ENCODE measurements at places on chromosomes 5 and 9. TPM values are rescaled to one million over a fixed set of nuclear protein-coding genes. Genes with fewer than 3 reads are reported as not detected.

- H3K27ac ChIP-seq, result no peak overlapping the region
- H3K4me3 ChIP-seq, result no peak overlapping the region
- H3K4me1 ChIP-seq, result peaks cover 18% of the 10 kb centered on the region
- H3K27me3 ChIP-seq, result no peaks in the 10 kb centered on the region
- no peaks in the 10 kb centered on the region for H3K36me3 ChIP-seq
Measured at GRCh38 chr9:108473209-108474112, 382.3 kb downstream of the ACTL7B start.

GRCh38 chr5:1668141-1668721 is 131.4 kb downstream of the MRPL36 start:
- H3K4me3 ChIP-seq, result no peak overlapping the region
- no peaks in the 10 kb centered on the region for H3K36me3 ChIP-seq
- H3K27ac ChIP-seq, result no peak overlapping the region
- no peak for DNase-seq

GRCh38 chr9:120110520-120110919 is 469.4 kb downstream of the CDK5RAP2 start:
- H3K27me3 ChIP-seq, result no peaks in the 10 kb centered on the region
- no peaks in the 10 kb centered on the region for H3K36me3 ChIP-seq
- no peaks in the 10 kb centered on the region for H3K4me1 ChIP-seq
- no peak overlapping the region for H3K27ac ChIP-seq

DNA sequence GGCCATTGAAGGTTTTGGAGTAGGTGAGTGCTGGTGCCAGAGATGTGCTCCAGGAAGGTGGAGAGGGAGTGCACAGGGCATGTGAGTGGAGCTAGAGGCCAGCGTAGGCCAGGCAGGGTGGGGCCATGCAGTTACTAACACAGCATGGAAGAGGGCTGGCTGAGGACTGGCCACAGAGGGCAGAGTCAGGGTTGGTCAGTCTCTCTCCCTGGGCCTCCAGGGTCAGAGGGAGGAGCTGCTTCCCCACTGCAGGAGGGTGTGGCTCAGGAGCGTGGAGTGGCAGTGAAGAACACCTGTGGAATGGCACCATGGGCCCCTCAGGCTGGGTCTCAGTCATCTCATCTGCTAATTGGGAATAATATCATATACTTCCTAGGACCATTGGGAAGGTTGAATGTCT is 167.7 kb downstream of the MACROH2A1 start:
- peaks cover 37% of the 10 kb centered on the region for H3K4me1 ChIP-seq
- H3K4me3 ChIP-seq, result no peak overlapping the region
- H3K36me3 ChIP-seq, result no peaks in the 10 kb centered on the region
- DNase-seq, result no peak

GRCh38 chr9:98191671-98192502 is 550 bp downstream of the CORO2A start:
- no peak overlapping the region for H3K27ac ChIP-seq
- peaks cover 5% of the 10 kb centered on the region for H3K36me3 ChIP-seq
- DNase-seq, result no peak
- no peaks in the 10 kb centered on the region for H3K27me3 ChIP-seq
- peak overlapping the region; percentile 55 for H3K4me3 ChIP-seq

- no peaks in the 10 kb centered on the region for H3K36me3 ChIP-seq
- no peak overlapping the region for H3K27ac ChIP-seq
- H3K4me3 ChIP-seq, result no peak overlapping the region
- no peaks in the 10 kb centered on the region for H3K27me3 ChIP-seq
- H3K4me1 ChIP-seq, result no peaks in the 10 kb centered on the region
- no peak for DNase-seq
Measured at GRCh38 chr9:121711797-121712196, 60.4 kb downstream of the DAB2IP start.

DNA sequence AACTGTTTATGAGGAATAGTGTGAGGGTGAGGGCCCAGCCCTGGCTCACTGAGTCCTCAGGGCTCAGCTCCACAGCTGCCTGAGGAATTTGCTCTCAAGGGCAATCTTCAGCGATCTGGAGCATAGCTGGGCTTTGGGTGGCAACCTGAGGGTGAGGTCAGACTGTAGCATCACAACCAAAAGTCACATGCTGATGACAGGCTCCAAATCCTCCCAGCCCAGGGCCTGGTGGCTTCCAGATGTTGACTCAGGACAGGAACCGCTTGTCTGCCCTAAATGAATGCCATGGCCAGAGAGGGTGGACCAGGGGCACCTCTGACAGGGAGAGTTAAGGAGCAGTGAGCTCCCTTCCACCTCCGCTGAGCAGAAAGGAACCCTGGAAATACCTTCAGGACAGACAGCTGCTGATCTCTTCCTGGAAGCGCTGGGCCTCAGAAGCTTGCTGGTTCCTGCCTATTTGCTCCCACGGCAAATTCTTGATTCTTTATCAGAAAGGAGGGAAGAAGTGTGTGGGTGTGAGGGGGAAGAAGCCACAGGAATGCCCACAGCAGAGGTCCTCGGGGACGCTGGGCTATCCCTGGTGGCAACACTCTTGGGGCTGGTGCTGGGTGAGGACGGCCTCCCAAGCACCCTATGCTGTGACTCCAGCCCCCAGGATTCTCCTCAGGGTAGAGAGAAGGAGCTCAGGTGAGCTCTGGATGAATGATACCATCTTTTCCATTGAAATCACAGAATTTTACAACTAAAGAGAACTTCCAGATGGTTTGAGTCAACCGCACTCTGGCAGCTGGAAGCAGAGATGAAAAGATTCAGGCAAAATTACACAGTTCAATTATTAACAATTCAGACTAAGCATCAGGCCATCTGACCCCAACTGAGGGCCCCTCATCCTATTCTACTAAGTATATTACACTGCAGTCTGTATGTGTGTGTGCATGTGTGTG is 13.8 kb upstream of the CTSL start:
- H3K4me3 ChIP-seq, result no peak overlapping the region
- no peaks in the 10 kb centered on the region for H3K27me3 ChIP-seq
- peak overlapping the region; percentile 3 for H3K27ac ChIP-seq
- H3K4me1 ChIP-seq, result peaks cover 31% of the 10 kb centered on the region

- no peak overlapping the region for H3K27ac ChIP-seq
- no peak overlapping the region for H3K4me3 ChIP-seq
- H3K27me3 ChIP-seq, result no peaks in the 10 kb centered on the region
- H3K4me1 ChIP-seq, result no peaks in the 10 kb centered on the region
- no peak for DNase-seq
- no peaks in the 10 kb centered on the region for H3K36me3 ChIP-seq
Measured at GRCh38 chr5:160359816-160360215, 10.6 kb downstream of the C1QTNF2 start.

GRCh38 chr5:129746876-129747275 is 1.0 kb upstream of the MINAR2 start:
- no peaks in the 10 kb centered on the region for H3K36me3 ChIP-seq
- H3K4me1 ChIP-seq, result no peaks in the 10 kb centered on the region
- no peak overlapping the region for H3K4me3 ChIP-seq
- H3K27ac ChIP-seq, result no peak overlapping the region
- H3K27me3 ChIP-seq, result no peaks in the 10 kb centered on the region

- H3K4me3 ChIP-seq, result no peak overlapping the region
- H3K27ac ChIP-seq, result no peak overlapping the region
- peaks cover 20% of the 10 kb centered on the region for H3K4me1 ChIP-seq
Measured at GRCh38 chr5:66277981-66278380, 133.9 kb downstream of the SREK1 start.

GRCh38 chr5:4941957-4942830 is 197.9 kb upstream of the ADAMTS16 start:
- H3K27ac ChIP-seq, result no peak overlapping the region
- H3K4me3 ChIP-seq, result no peak overlapping the region
- DNase-seq, result no peak
- H3K4me1 ChIP-seq, result no peaks in the 10 kb centered on the region
- no peaks in the 10 kb centered on the region for H3K36me3 ChIP-seq

- H3K4me1 ChIP-seq, result no peaks in the 10 kb centered on the region
- H3K27ac ChIP-seq, result no peak overlapping the region
- H3K4me3 ChIP-seq, result no peak overlapping the region
- no peak for DNase-seq
- no peaks in the 10 kb centered on the region for H3K36me3 ChIP-seq
- no peaks in the 10 kb centered on the region for H3K27me3 ChIP-seq
Measured at GRCh38 chr5:129616517-129616916, 131.4 kb upstream of the MINAR2 start.

GRCh38 chr5:126503602-126504104 is 80.4 kb downstream of the GRAMD2B start:
- H3K4me1 ChIP-seq, result peaks cover 3% of the 10 kb centered on the region
- H3K4me3 ChIP-seq, result no peak overlapping the region
- no peaks in the 10 kb centered on the region for H3K36me3 ChIP-seq

GRCh38 chr5:168766426-168766700 is 187.2 kb upstream of the PANK3 start:
- no peaks in the 10 kb centered on the region for H3K4me1 ChIP-seq
- H3K4me3 ChIP-seq, result no peak overlapping the region
- no peaks in the 10 kb centered on the region for H3K36me3 ChIP-seq
- no peak overlapping the region for H3K27ac ChIP-seq
- no peak for DNase-seq

DNA sequence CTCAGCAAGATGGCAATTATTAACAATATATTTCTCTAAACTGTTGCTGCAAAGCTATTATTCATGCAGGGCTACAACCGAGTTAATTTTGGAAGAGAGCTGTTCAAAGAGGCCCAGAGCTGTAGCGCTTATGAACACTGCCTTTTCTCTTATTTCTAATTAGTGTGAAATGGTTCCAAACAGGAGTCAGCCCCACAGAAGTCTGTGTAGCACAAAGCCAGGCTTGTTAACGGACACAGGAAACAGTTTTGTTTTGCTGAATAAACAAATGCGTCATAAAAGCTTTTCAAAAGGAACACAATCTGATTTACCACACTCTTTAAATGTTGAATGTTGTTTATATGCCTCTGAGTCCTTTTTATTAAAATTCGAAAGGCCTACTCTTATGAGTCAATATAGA is 396.5 kb downstream of the ANXA1 start:
- no peak overlapping the region for H3K27ac ChIP-seq
- H3K4me1 ChIP-seq, result no peaks in the 10 kb centered on the region
- no peaks in the 10 kb centered on the region for H3K36me3 ChIP-seq
- no peak for DNase-seq
- H3K27me3 ChIP-seq, result no peaks in the 10 kb centered on the region

- DNase-seq, result no peak
- H3K4me1 ChIP-seq, result peaks cover 19% of the 10 kb centered on the region
- no peaks in the 10 kb centered on the region for H3K27me3 ChIP-seq
Measured at GRCh38 chr5:134171972-134172371, 4.8 kb downstream of the SKP1 start.

- no peak overlapping the region for H3K4me3 ChIP-seq
- H3K4me1 ChIP-seq, result peaks cover 7% of the 10 kb centered on the region
- no peak overlapping the region for H3K27ac ChIP-seq
- H3K36me3 ChIP-seq, result no peaks in the 10 kb centered on the region
- no peak for DNase-seq
- H3K27me3 ChIP-seq, result no peaks in the 10 kb centered on the region
Measured at GRCh38 chr5:108387758-108388157, 5.9 kb upstream of the FBXL17 start.

- no peaks in the 10 kb centered on the region for H3K4me1 ChIP-seq
- no peak overlapping the region for H3K27ac ChIP-seq
- H3K4me3 ChIP-seq, result no peak overlapping the region
- no peak for DNase-seq
- H3K36me3 ChIP-seq, result no peaks in the 10 kb centered on the region
Measured at GRCh38 chr5:107285772-107286171, 385.0 kb downstream of the EFNA5 start.

DNA sequence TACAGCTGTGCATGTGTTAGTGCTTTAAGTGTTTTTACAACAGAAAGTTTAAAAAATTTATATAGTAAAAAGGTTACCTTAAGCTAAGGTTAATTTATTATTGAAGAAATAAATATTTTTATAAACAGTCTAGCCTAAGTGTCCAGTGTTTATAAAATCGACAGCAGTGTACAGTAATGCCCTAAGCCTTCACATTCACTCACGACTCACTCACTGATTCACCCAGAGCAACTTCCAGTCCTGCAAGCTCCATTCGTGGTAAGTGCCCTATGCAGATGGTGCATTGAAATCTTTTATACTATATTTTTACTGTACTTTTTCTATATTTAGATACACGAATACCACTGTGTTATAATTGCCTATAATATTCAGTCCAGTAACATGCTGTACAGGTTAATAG is 159.1 kb downstream of the ROR2 start:
- H3K36me3 ChIP-seq, result no peaks in the 10 kb centered on the region
- no peak overlapping the region for H3K4me3 ChIP-seq
- DNase-seq, result no peak
- H3K4me1 ChIP-seq, result no peaks in the 10 kb centered on the region

DNA sequence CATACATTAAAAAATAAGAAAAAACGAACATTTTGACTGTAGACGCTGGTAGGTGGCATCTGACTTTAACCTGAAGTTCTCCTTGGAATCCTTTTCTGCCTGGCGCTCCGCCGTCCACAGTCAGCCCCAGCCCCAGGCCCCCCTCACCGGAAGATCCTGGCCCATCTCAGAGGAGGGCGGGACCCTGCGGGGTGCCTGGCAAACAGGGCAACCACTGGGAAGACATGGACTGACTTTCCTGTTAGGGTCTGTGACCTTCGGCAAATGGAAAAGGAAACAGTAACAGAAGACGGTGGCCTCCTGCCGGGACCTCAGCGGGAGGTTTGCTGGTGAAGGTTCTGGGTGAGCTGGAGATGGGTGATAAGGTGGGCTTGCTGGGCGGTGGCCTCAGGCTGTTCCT is 11.7 kb upstream of the EGR1 start:
- H3K36me3 ChIP-seq, result no peaks in the 10 kb centered on the region
- peaks cover 9% of the 10 kb centered on the region for H3K4me1 ChIP-seq
- no peak overlapping the region for H3K27ac ChIP-seq
- H3K27me3 ChIP-seq, result no peaks in the 10 kb centered on the region

GRCh38 chr5:36301858-36302603 is at the start of gene RANBP3L:
RANBP3L (minus strand) TSS chr5:36301902; CDS start chr5:36301416, 486 bp downstream.
- no peak for DNase-seq
- no peaks in the 10 kb centered on the region for H3K36me3 ChIP-seq
- H3K4me3 ChIP-seq, result no peak within 1 kb of the TSS
- no peak within 1 kb of the TSS for H3K27ac ChIP-seq
- no peaks in the 10 kb centered on the region for H3K4me1 ChIP-seq

DNA sequence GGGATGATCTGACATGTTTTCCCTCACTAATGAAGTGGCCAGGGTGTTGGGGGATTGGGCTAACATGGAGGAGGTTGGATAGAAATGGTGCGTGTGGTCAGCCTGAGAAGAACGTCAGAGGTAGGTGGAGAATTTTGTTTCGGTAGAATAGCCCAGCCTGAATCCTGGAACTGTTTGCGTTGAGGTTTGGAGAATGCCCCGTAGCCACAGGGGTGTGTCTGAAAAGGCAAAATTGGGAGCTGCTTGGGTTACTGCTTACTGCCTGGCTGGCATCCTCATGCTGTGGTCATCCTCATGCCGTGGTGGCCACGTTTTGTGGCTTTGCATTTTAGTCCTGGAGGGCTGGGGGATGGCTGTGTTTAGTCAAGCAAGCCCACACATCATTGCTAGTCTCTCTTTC is 236.9 kb downstream of the GOLPH3 start:
- no peak overlapping the region for H3K4me3 ChIP-seq
- peaks cover 12% of the 10 kb centered on the region for H3K4me1 ChIP-seq
- no peaks in the 10 kb centered on the region for H3K36me3 ChIP-seq
- DNase-seq, result no peak

The FOXD4L5 gene
- polyA plus RNA-seq, result not detected

The PITX1 gene
- not detected for polyA plus RNA-seq

The CTSV gene
- not detected for polyA plus RNA-seq

The HOMER1 gene
- 0.03 TPM for polyA plus RNA-seq

The SMIM32 gene
- not detected for polyA plus RNA-seq

The C1QTNF3 gene
- polyA plus RNA-seq, result not detected

The TEX48 gene
- not detected for polyA plus RNA-seq

The GRIA1 gene
- polyA plus RNA-seq, result not detected

The PLAC8L1 gene
- not detected for polyA plus RNA-seq

The FAM153A gene
- polyA plus RNA-seq, result not detected
